ENCODE measurements at places on chromosomes 5 and 9.

DNA sequence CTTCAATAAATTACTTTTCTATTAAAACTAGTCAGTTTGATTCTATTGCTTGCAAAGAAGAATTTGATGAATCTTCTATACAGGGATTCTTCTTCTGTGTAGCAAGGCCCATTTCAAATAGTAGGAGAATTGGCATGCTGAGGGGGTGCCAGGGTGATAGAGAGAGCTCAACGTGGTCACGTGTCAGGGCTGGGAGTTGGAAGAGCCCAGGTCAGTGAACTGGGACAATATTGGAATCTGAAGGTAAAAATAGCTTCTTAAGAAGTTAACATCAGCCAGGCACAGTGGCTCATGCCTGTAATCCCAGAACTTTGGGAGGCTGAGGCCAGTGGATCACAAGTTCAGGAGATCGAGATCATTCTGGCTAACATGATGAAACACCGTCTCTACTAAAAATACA, 64.1 kb upstream of the TLE1 start:
- H3K36me3 ChIP-seq, result no peaks in the 10 kb centered on the region
- H3K4me3 ChIP-seq, result no peak overlapping the region
- no peak for DNase-seq
- H3K27ac ChIP-seq, result no peak overlapping the region
- H3K4me1 ChIP-seq, result no peaks in the 10 kb centered on the region
- H3K27me3 ChIP-seq, result no peaks in the 10 kb centered on the region

GRCh38 chr5:174642816-174643405, 81.5 kb upstream of the MSX2 start:
- no peak for DNase-seq
- H3K27ac ChIP-seq, result no peak overlapping the region
- no peak overlapping the region for H3K4me3 ChIP-seq
- peaks cover 6% of the 10 kb centered on the region for H3K4me1 ChIP-seq
- no peaks in the 10 kb centered on the region for H3K27me3 ChIP-seq

DNA sequence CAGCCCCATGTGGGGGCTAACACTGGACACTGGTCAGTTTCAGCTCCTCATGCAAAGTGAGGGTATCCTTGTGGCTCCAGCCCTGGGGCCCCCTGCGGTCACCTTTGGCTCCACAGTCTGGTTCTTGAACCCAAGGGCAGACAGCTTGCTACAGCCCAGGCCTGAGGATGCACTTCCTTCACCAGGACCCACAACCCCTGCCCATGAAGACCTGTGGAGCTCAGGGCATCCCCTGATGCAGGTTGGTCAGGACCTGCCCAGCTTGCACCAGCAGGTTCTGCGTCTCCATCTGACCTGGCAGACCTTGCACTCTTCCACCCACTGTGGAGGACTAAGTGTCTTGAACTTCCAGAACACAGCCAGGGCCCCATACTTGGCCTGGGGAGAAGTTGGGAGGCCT, 3.7 kb upstream of the MRNIP start:
- DNase-seq, result no peak
- H3K4me3 ChIP-seq, result no peak overlapping the region
- no peaks in the 10 kb centered on the region for H3K36me3 ChIP-seq
- no peaks in the 10 kb centered on the region for H3K27me3 ChIP-seq
- no peak overlapping the region for H3K27ac ChIP-seq
- no peaks in the 10 kb centered on the region for H3K4me1 ChIP-seq

- H3K4me1 ChIP-seq, result peaks cover 14% of the 10 kb centered on the region
- H3K27ac ChIP-seq, result no peak overlapping the region
- H3K4me3 ChIP-seq, result no peak overlapping the region
- H3K36me3 ChIP-seq, result no peaks in the 10 kb centered on the region
Measured at GRCh38 chr5:79821-80220, 12.1 kb upstream of the PLEKHG4B start.

DNA sequence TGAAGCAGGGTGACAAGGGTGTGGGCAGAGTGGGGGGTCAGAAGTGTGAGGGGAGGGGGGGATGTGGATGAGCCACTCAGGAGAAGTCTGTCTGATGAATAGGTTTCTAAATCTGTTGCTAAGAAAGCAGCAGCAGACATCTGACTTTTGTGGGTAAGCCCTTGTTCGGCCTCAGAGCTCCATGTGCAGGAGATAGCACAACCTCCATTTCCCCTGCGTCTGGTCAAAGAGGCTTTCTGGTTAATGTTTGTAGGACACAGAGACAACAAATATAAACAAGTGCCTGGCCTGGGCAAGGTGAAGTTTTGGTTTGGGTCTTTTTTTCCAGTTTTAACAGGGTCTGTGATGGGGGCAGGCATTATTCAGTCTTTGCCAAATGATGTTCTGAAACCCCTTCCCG, 57.0 kb upstream of the GNE start:
- H3K36me3 ChIP-seq, result no peaks in the 10 kb centered on the region
- no peak for DNase-seq
- peaks cover 41% of the 10 kb centered on the region for H3K4me1 ChIP-seq
- H3K27me3 ChIP-seq, result no peaks in the 10 kb centered on the region

- DNase-seq, result no peak
- no peak overlapping the region for H3K4me3 ChIP-seq
- H3K4me1 ChIP-seq, result no peaks in the 10 kb centered on the region
- H3K27ac ChIP-seq, result no peak overlapping the region
Measured at GRCh38 chr9:86519066-86519615, 164.9 kb upstream of the TUT7 start.

DNA sequence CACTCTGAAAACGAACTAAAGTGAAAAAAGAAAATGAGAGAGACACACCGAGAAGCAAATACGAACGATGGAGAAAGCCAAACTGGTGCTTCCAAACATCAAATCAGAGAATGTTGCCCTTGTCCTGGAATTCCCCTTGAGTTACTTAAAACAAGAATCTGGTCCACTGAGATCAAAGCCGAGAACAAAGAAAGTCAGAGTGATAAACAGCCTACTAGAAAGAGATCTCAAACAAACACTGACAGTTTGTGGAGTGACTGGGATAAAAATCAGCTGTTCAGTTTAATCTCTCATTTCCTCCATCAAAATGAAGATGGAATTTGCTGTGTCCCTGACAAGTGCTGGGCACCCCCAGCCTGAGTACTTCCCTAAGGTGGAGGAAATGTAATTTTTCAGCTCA, 582.6 kb downstream of the NR2F1-AS1 start:
- H3K36me3 ChIP-seq, result no peaks in the 10 kb centered on the region
- no peaks in the 10 kb centered on the region for H3K27me3 ChIP-seq
- H3K4me3 ChIP-seq, result no peak overlapping the region
- H3K27ac ChIP-seq, result peak overlapping the region; percentile 36
- H3K4me1 ChIP-seq, result no peaks in the 10 kb centered on the region

- DNase-seq, result peak; percentile 50
- no peaks in the 10 kb centered on the region for H3K36me3 ChIP-seq
- H3K27ac ChIP-seq, result peak overlapping the region; percentile 24
- H3K4me1 ChIP-seq, result peaks cover 18% of the 10 kb centered on the region
- H3K27me3 ChIP-seq, result no peaks in the 10 kb centered on the region
- no peak overlapping the region for H3K4me3 ChIP-seq
Measured at GRCh38 chr5:107519900-107520354, 150.8 kb downstream of the EFNA5 start.

DNA sequence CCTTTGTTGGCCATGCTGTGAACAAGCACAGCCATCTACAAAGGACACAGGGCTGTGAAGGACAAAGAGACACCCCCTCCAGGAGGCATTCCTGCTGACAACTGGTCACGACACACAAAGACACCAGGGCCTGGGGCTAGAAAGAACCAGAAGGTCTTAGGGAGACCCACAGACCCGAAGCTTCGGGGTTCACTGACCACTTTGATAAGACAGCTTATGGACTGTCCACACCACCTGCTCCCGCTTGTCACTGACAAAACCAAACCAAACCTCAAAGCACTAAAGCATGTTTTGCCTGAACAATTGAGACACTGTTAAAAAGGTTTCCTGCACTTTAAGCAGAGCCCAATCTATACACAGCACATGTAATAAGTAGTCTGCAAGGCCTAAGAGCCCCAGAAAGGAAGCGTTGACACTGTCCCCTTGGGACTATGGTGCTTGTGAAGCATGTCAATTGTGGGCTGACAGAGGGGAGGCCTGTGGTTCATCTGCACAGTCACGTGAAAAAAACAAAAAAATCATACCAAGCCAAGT, 185.0 kb downstream of the GAPVD1 start:
- no peaks in the 10 kb centered on the region for H3K27me3 ChIP-seq
- H3K4me1 ChIP-seq, result no peaks in the 10 kb centered on the region
- no peak overlapping the region for H3K27ac ChIP-seq
- no peak for DNase-seq

DNA sequence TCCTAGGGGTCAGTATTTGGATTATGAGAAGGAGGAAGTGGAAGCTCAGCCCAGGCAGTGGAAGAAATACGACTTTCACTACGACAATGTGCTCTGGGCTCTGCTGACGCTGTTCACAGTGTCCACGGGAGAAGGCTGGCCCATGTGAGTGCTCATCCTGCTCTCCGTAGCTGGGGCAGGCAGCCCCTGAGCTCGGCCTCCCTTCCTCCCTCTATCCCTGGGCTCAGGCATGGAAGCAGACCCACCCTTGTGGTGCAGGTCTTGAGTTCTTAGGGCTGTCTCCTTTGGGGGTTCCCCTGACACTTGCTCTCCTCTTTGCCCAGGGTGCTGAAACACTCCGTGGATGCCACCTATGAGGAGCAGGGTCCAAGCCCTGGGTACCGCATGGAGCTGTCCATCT, 180.1 kb downstream of the CACNA1B start:
- no peak overlapping the region for H3K4me3 ChIP-seq
- no peaks in the 10 kb centered on the region for H3K4me1 ChIP-seq
- DNase-seq, result no peak

GRCh38 chr5:160643616-160644240, 208.3 kb downstream of the ATP10B start:
- H3K36me3 ChIP-seq, result no peaks in the 10 kb centered on the region
- H3K27ac ChIP-seq, result no peak overlapping the region
- H3K4me3 ChIP-seq, result no peak overlapping the region
- H3K27me3 ChIP-seq, result no peaks in the 10 kb centered on the region
- no peak for DNase-seq
- peaks cover 7% of the 10 kb centered on the region for H3K4me1 ChIP-seq

DNA sequence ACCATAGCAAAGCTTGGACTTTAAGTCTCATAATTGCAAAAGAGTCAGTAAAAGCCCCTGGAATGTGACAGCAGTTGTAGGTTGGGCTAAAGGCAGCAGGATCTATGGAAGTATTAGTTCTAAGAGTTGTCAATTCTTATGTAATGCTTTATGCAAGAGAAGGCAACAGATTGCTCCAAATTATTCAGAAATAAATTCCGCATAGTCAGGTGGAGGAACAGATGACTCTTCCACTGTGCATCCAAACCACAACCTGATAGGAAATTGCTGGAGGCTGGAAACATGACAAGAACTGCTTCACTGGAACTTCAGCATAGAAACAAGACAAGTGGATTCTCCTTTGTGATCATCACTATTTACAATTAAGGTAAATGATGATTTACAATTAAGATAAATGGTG, 101.0 kb downstream of the STARD4 start:
- no peak overlapping the region for H3K27ac ChIP-seq
- DNase-seq, result no peak
- peaks cover 2% of the 10 kb centered on the region for H3K27me3 ChIP-seq
- H3K4me1 ChIP-seq, result no peaks in the 10 kb centered on the region

- no peak overlapping the region for H3K27ac ChIP-seq
- peaks cover 4% of the 10 kb centered on the region for H3K27me3 ChIP-seq
- no peak overlapping the region for H3K4me3 ChIP-seq
- no peaks in the 10 kb centered on the region for H3K4me1 ChIP-seq
- no peak for DNase-seq
Measured at GRCh38 chr5:2213121-2213730, 330.5 kb upstream of the IRX4 start.

DNA sequence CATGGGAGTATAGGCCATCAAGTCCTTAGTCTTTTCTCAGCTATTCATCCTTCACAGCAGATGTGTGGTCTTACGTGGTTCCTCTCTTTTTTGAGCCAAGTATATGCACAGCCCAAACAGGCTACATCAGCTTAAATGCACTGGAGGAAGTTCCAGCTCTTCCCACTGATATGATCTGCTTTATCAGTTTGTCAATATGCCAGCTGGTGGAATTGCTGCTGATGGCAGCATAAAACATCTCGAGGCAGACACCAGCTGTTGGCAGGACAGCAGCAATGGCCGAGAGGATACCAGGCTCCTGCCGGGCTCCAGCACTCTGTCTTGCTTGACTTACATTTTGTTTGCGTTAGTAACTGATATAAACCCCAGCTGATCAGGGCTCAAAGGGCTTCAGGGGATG, 143.4 kb downstream of the TENT4A start:
- H3K27me3 ChIP-seq, result no peaks in the 10 kb centered on the region
- H3K36me3 ChIP-seq, result no peaks in the 10 kb centered on the region
- no peak overlapping the region for H3K4me3 ChIP-seq
- H3K27ac ChIP-seq, result no peak overlapping the region
- no peak for DNase-seq

GRCh38 chr5:130198927-130199326, 294.7 kb downstream of the CHSY3 start:
- no peak overlapping the region for H3K4me3 ChIP-seq
- no peaks in the 10 kb centered on the region for H3K27me3 ChIP-seq
- no peaks in the 10 kb centered on the region for H3K36me3 ChIP-seq
- H3K27ac ChIP-seq, result no peak overlapping the region

DNA sequence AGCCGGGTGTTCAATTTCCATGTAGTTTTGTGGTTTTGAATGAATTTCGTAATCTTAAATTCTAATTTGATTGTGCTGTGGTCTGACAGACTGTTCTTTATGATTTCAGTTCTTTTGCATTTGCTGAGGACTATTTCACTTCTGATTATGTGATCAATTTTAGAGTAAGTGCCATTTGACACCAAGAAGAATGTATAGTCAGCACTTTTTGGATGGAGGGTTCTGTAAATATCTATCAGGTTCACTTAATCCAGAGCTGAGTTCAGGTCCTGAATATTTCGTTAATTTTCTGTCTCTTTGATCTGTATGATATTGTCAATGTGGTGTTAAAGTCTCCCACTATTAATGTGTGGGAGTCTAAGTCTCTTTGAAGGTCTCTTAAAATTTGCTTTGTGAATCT, 944.9 kb downstream of the TLE4 start:
- H3K27ac ChIP-seq, result no peak overlapping the region
- H3K4me1 ChIP-seq, result no peaks in the 10 kb centered on the region
- no peak overlapping the region for H3K4me3 ChIP-seq
- no peak for DNase-seq
- no peaks in the 10 kb centered on the region for H3K27me3 ChIP-seq

DNA sequence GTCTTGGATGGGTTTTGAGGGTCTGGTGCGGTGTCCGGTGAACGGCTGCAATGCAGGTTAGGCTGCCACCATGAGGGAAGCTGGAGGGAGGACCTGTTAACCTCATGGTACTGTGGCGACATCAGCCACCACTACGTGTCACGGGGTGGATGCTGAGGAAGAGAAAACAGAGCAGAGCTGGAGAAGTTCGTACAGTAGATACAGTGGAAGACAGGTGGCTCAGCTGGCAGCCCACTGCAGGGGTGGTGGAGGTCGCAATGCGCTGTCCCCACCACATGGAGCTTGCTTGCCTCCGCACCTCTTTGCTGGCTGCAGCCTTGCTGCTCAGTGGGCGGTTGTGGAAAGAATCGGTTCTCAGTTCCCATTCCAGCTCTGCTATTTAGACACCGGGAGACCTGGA, 2.8 kb downstream of the DCANP1 start:
- no peak for DNase-seq
- H3K27ac ChIP-seq, result no peak overlapping the region
- H3K4me1 ChIP-seq, result peaks cover 24% of the 10 kb centered on the region
- H3K36me3 ChIP-seq, result no peaks in the 10 kb centered on the region

- no peaks in the 10 kb centered on the region for H3K27me3 ChIP-seq
- no peaks in the 10 kb centered on the region for H3K4me1 ChIP-seq
- no peak overlapping the region for H3K27ac ChIP-seq
- no peaks in the 10 kb centered on the region for H3K36me3 ChIP-seq
- H3K4me3 ChIP-seq, result no peak overlapping the region
Measured at GRCh38 chr9:111052791-111053190, 14.5 kb upstream of the LPAR1 start.

Measured in hepatocyte (in vitro differentiated cells).